Breast epithelium (tissue), 4 donors: ENCODE measurements at places on chromosomes 3 and 15. TPM values are rescaled to one million over a fixed set of nuclear protein-coding genes. Genes with fewer than 3 reads are reported as not detected.

SLC12A1 gene
- total RNA-seq = under 0.01 TPM

NR2E3 gene
- not detected for total RNA-seq

ANKUB1 gene
- total RNA-seq = not detected

TMEM44 gene
- 12.8 TPM for total RNA-seq

FMN1 gene
- 50.7 TPM for total RNA-seq

NECTIN3 gene
- 33.0 TPM for total RNA-seq

DZIP1L gene
- total RNA-seq = 24.5 TPM

FBXO40 gene
- not detected for total RNA-seq

ECE2 gene
- total RNA-seq = not detected

IQCF5 gene
- total RNA-seq = not detected

C15orf62 gene
- total RNA-seq = 4.7 TPM

CBLB gene
- total RNA-seq = 70.8 TPM

OSBPL10 gene
- total RNA-seq = 47.4 TPM

GOLGA8B gene
- 94.4 TPM for total RNA-seq

PEAK1 gene
- total RNA-seq = 48.5 TPM

SFMBT1 gene
- 30.2 TPM for total RNA-seq

HGD gene
- total RNA-seq = 25.9 TPM
